ENCODE measurements at places on chromosomes 12 and 14.
A peak's percentile ranks its signal among the peaks of the same experiment; 100 is the strongest.

GRCh38 chr14:96088481-96088880 lies 49.3 kb downstream of the C14orf132 start:
- DNase-seq: no peak

DNA sequence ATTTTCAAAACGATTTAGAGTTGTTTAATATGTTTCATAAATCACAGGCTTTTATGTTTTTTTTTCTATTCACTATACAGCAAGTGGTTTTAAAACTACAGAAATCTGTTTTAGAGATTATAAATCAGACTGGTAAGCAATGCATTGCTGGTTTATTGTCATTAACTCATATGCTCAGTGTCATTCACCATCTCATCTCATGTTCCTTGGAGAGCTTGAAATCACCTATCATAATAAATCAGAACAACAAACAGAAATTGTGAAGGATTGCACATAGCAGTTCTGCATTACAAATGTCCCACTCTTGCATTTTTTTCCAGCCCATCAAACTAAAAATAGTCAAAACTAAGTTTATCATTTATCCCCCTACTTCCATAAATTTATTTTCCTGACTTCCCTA lies 470.8 kb downstream of the FSCB start:
- no peak for DNase-seq

GRCh38 chr12:113997365-113997764 lies 31.2 kb upstream of the RBM19 start:
- DNase-seq: no peak

GRCh38 chr12:48296586-48297282 lies 54.0 kb downstream of the ZNF641 start:
- DNase-seq: no peak

GRCh38 chr12:123483602-123484248 lies 25.8 kb downstream of the SNRNP35 start:
- DNase-seq: no peak

DNA sequence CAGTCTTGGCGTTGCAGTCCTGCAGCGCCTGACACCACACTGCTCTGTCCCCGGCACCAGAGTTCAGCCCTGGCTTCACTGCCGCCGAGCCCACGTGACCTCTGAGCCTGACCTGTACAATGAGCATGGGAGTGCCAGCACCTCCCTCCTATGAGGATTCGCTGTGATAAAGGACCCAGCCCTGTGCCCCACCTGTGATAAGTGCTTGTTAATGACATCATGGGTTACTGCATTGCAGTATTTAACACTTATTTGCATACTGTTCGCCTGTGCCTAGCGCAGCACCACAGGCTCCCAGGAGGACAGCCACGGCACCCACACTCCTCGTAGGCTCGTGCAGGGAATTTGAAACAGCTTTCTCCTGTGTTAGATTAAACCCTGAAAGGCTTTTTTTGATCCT lies 118.2 kb upstream of the GSC start:
- DNase-seq: no peak

DNA sequence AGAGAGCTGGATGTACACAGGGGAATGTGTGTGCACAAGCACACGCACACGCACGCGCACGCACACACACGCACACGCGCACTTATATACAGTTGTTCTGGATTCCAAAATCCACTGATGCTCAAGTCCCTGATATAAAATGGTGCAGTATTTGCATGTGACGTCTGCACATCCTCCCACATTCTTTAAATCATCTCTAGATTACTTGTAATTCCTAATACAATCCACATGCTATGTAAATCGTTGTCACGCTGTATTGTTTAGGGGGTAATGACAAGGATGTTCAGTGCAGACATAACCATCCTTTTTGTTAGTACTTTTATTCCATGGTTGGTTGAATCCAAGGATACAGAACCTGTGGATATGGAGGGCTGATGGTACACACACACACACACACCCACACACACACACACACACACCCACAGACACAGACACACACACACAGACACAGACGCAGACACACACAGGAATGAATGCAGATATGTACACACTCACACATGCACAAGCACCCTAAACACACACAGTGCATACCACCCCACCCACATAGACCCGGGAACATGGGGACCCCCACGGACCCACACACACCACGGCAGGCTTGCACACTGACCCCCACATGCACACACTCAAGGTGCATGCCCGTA lies 188.5 kb upstream of the PRMT8 start:
- no peak for DNase-seq

DNA sequence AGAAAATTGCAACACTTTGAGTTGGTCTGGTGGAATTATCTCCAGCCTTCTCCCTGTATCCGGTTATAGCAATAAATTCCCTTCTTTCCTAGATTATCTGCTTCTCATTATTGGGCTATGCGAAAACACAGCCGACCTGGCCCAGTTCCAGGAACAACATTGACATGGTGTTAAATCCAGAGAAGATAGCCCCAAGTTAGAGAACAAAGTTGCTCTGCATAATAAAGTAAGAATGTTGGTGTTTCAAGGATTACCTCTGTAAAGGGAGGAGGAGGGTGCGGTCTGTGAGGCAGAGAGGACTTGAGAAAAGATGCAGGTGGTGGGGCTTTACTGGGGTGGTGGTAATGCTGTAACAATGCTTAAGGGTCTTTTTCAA lies 12.1 kb downstream of the TCL1A start:
- DNase-seq: no peak

DNA sequence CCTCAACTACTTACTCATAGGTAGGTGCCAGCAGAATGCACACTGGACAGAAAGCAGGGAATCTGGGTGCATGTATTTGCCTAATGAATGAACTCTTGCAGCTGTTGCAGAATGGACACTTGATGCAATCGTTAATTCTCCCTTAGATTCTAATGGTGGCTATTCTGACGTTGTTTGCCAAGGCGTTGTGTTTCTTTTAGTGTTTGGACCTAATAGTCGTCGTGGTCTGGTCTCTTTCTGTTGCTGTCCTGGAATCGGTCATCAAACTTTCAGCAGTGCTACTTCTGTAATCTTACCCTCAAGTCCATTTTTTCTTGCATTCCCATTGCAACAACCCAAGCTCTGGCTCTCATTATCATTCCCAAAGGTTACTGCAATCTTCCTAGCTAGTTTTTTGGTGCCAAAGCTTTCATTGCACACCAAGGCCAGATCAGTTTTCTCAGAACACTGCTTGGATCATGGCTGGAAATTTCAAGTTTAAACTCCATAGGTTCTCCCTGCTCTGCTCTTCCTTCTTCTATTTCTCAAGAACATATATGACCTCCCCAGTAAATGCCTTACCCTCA lies 31.3 kb downstream of the BMP4 start:
- no peak for DNase-seq

- DNase-seq: peak; percentile 47
Measured at GRCh38 chr14:93994919-93995682, 2.0 kb upstream of the CCDC197 start.

DNA sequence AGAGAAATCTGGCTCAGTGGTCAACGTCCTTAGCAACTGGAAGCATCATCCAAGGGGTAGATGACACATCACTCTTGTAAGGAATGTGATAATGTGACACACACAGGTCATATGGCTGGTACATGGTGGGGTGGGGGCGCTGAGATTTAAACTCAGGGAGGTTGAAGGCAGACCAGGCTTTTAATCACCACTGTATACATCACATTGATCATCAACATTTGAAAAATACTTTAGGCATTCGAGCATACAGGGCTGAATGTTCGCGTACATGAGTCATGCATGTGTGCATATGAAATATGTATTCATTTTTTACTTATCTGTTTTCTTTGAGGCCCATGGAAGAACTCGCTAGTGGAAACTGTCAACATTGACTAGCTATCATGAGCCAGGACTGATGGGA lies 976.4 kb downstream of the VRK1 start:
- DNase-seq: no peak

GRCh38 chr12:49892084-49892731 lies 11.5 kb downstream of the FAIM2 start:
- DNase-seq: no peak

DNA sequence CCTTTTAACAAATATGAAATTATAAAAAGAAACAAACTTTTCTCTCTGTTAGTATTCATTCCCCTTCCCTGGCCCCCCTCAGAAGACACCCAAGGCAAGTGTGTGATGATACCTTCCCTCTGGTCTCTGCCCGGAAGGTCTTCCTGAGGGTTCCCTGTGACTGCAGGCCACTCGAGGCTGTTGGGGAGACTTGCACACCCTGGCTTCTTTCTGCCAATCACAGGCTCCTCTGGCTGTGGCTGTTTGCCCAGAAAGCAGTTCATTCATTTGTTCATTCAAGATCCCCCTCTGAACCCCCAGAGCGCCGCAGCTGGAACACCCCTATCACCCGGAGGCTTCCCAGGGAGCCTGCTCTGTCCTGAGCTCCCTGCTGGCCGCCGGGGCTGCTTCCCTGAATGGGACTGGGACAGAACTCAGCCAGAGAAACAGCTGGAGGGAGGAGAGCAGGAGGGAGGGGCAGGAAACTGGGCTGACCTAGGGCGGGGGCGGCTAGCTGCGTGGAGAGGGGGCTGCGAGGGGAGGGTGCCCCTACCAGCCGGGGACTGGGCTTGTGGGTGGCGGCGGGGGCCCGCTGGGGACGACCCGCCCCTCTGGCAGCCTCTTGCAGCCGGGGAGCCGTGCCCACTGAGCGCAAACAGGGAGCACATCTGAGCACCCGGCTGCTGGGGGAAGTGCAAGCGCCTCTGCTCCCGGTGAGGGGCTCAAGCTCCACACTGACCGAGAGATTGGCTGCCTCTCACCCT lies at the start of gene CMKLR1:
Gene CMKLR1, minus strand, starts transcription at position 397 of the 743 bp plus-strand sequence. CDS start 45,720 bp downstream, outside the sequence.
- DNase-seq: no peak

DNA sequence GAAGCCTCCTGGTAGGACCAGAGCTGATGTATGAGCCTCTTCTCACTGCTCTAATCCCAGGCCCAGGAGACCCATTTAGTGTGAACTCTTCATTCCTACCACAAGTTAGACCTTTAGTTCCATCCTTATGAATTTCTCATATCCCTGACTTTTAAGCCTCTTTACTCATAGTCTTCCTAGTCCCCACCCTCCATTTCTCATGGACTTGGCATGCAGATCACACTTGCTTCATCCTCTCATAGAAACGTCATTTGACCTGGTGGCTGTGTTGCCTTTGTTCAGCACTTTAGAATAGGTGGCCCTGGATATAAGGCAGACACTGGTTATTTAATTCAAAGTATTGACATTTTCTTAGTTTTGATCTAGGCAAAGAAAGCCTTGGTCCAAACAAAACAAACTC lies 99.5 kb downstream of the SLC16A7 start:
- no peak for DNase-seq

- no peak for DNase-seq
Measured at GRCh38 chr14:81382517-81383225, 17.5 kb downstream of the STON2 start.

GRCh38 chr14:32403688-32404087 lies 74.6 kb downstream of the AKAP6 start:
- DNase-seq: no peak

- DNase-seq: no peak
Measured at GRCh38 chr12:115096588-115097397, 412.8 kb upstream of the TBX3 start.

All from stimulated activated CD4-positive, alpha-beta T cell treated with anti-CD3 and anti-CD28 coated beads, TNF-alpha, amount 100 ng/mL, for 24 hours (primary cell).